ENCODE measurements at places on chromosomes 2 and 18.

- DNase-seq, result no peak
Measured at GRCh38 chr2:136059036-136059472, 58.9 kb downstream of the CXCR4 start.

GRCh38 chr2:61045999-61046398 is 19.7 kb upstream of the SANBR start:
- DNase-seq, result no peak

- DNase-seq, result peak; percentile 33
Measured at GRCh38 chr18:77114415-77115191, 18.0 kb downstream of the MBP start.

GRCh38 chr2:54936766-54937165 is 113.5 kb downstream of the RTN4 start:
- no peak for DNase-seq

GRCh38 chr2:142849820-142850219 is 27.6 kb upstream of the KYNU start:
- no peak for DNase-seq

GRCh38 chr2:234535464-234535863 is 38.6 kb upstream of the ARL4C start:
- DNase-seq, result no peak

GRCh38 chr2:169716938-169717690 is 16.5 kb upstream of the KLHL23 start:
- DNase-seq, result peak; percentile 41

- DNase-seq, result no peak
Measured at GRCh38 chr2:192559587-192559986, 364.9 kb upstream of the TMEFF2 start.

DNA sequence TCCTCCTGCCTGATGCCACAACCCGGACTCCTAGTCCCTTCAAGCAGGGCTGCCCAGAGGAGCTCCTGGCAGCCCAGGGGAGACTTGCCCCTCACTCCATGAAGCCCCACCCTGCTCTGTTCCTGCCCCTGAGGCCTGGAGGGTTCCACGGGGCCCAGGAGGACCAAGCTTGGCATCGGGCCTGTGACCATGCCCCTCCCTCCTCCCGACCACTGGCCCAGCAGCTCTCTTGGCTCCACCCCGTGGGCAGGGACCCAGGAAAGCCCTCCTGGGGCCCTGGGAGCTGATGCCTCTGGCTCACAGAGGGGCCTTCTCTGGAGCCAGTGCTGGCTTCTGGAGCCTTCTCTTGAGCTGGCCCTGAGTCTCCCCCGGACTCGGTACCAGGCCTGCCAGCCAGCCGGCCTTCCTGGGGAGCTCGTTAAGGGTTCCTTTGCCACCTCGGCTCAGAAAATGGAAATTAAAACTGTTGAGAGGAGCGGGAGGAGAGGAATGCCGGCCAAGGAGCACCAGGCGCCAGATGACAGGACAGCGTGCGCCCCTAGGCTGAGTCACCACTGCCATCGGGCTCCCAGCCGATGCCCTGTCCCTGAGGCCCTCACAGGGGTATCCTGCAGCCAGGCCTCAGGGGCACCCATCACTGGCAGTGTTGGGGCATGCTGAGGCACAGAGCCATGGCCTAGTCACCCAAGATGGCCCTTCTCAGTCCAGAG is 40.6 kb upstream of the SNED1 start:
- peak; percentile 38 for DNase-seq

DNA sequence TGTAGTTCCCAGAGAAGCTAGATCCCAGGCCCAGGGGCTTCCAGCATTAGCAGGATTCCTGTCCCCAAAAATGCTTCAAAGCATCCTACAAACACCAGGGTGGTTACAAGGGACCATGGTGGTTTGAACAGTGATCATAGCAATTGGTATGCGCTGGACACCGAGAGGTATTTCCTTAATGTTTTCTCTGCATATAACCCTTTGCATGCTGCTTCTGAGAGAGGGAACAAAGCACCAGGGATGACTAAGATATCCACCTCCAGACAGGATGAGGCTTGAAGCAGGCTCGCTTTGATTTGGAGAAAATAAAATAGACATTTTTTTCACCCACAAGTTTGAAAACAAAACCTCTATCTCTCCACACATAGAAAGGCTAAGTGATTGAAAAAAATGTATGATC is 50.5 kb upstream of the TSPYL6 start:
- no peak for DNase-seq

DNA sequence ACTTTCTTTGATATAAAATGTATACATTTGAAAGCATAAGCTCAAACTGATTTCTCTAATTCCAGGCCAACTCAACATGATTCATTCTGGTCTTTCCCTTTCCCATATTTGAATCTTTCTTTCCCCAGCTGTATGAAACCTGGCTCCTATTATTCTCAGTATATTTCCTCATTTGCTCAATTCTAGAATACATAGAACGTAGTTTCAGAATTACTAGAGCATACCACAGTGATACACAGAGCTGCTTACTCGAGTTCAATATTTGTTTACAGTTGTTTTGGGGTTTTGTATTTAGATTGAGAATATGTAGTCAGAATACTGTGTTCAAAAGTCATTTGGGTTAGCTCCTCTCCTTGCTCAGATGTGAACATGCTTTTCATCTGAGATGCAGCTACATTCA is 43.0 kb downstream of the TNFRSF11A start:
- no peak for DNase-seq

GRCh38 chr2:20580690-20581437 is 70.0 kb downstream of the HS1BP3 start:
- DNase-seq, result no peak

DNA sequence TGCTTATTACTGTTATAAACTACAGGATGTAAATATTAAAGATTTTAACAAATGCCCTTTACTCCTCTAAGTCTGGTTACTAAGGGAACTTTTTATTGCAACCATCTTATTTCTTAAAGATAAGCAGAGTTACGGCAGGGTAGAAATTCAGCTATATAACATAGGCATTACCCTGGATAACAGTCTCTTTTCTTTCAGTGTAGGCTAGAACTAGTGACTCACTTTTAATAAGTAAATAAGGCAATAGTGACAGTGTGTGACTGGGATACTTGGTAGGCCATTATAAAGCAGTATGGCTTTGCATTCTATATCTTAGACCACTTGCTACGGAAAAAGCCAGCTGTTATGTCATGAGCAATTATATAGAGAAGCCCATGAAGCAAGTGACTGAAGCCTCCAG is 1041.0 kb upstream of the NRXN1 start:
- no peak for DNase-seq

GRCh38 chr2:242020196-242021004 is 150.9 kb downstream of the RTP5 start:
- peak; percentile 61 for DNase-seq

DNA sequence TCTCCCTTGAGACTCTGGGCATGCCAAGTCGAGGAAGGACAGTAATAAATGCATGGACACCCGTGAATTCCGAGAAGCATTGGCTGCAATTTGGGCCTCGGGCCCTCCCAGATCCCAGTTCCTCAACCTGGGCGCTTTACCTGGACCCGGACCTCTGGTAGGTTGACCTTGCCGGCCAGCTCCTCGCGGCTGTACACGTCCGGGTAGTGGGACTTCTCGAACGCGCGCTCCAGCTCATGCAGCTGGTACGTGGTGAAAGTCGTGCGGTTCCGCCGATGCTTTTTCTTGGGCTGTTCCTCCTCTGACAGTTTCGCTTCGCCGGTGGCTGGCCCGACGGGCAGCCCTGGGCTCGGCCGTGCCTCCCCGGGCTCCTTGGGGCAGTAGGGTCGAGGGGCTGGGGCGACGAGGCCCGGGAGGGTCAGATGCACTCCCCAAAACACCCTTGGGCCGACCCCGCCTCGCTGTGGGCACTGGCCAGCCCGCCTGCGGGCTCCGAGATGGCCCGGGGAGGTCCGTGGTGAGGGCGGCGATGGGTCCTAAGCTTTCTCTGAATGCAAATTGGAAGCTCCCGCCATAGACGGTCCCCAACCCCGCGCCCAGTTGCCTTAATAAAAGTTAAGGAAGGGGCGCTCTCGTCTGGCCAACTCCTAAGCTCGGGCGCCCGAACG is 899 bp downstream of the RAX start:
- DNase-seq, result no peak

- DNase-seq, result no peak
Measured at GRCh38 chr2:181177376-181177775, 197.0 kb downstream of the UBE2E3 start.

- peak; percentile 84 for DNase-seq
Measured at GRCh38 chr18:63882333-63883141, 5.0 kb upstream of the SERPINB2 start.

DNA sequence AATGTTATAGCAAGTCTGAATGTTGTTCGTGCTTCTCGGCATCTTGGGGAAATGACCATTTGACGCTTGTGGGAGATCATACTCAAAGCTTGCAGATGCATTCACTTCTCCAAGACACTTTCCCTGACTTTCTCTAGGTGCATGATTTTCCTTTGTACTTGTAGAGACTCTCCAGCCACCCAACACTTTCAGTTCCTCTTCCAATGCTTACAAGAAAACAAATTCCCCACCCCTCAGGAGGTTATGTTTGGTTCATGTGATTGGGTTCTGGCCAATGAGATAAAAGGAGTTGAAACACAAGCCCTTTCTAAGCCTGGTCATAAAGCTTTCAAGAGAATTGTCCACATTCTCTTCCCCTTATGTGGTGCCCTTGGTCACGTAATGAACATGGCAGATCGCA is 156.3 kb downstream of the EPHA4 start:
- no peak for DNase-seq

DNA sequence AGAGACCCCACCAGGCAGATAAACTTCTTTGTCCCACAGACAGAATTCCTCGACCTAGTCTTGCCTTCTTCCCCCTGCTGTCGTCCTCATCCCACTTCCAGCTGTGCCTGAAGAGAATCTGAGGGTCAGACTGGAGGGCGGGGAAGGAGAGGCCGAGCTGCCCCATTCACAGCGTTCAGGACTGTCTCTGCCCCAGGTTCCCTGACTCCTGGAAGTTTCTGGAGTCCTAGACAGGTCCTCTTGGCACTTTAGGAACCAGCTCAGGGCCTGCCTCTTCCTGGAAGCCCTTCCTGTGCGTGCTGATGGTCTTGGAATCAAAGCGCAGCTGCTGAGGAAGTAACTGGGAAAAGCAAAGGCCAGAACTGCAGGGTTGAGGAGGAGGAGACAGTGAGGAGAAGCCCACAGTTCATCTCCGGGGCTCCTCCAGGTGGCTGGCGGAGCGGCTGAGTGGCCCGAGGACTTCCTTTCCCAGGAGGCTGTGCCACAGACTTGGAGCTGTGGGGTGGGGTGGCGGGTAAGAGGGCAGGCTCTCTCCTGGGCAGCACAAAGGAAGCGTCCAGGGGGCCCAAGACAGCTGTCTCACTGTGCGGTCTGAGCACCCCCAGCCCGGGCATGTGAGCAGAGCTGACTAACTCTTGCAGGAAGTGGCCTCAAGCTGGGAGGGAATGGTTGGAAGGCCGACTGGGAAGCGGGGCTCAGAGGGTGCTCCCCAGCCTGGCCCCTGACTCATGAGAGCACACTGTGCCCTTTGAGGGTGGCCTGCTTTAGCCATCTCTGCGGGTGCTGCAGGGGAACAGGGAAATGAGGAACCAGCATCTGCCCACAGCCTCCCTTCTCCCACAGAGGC is 39.5 kb downstream of the SDC1 start:
- DNase-seq, result peak; percentile 96

DNA sequence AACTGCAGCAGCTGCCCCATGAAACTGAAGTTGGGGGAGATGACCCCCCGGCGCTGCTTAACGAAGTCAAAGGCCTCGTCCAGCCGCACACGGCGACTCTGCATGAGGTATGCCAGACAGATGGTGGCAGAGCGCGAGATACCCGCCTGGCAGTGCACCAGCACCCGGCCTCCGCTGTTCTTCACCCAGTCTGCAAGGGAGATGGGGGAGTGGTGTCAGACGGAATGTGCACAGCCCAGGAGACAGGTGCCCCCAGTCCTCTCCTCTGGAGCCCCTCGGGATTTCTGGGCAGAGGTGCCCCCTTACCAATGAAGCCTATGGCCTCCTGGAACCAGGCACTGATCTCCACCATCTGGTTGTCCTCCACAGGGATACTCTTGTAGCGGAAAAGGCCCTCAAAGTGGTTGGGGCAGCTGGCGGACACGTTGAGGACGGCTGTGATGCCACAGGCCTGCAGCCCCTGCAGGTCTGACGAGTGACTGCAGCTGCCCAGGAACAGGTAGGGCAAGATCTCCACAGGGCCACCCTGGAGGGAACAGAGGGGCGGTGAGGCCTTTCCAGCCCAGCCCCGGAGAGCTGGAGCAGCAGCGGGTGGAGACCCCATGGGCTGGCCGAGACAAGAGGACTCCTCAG is 1.3 kb downstream of the DUSP2 start:
- DNase-seq, result no peak

DNA sequence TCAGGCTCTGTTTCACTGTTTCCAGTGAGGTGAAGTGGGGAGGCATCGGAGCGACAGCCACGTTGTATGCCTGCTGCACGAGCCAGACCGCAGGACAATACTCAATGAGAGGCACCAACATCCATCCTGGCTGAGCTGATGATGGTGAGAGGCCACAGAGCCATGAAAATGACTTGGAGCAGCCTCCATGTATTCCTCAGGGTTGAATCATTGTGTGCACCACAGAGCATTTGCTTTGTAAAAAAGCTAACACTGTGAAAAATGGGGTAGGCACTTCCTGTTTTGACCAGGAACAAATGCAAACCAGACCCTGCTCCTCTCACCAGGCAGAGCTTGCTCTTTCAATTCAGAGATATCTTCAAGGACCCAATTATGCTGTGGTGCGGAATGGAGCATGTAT is 87.2 kb downstream of the LPIN1 start:
- no peak for DNase-seq

Measured in SJSA1 (cell line).